ENCODE measurements at places on chromosomes 6 and 20.

- no peak for DNase-seq
These were observed 727.6 kb downstream of the PTPRT start for GRCh38 chr20:42461965-42462593.

GRCh38 chr20:40691566-40692239, 2.7 kb upstream of the MAFB start:
- no peak for DNase-seq

DNA sequence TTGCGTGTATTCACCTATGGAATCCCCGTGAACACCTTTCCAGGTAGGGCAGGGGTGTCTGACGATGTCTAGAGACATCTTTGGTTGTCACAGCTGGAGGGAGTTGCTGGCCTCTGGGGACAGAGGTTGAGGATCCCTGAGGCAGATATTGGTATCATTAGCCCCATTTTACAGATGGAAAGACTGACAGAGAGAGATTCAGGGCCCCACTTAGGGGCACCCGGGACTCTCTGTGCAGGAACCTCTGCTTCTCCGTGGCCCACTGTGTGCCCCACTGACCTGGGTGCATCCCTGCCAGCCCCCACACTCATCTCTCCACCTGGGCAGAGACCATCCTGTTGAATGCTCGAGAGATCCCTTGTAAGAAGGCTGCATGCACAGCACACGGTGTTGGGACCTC, 111.2 kb downstream of the EDN3 start:
- no peak for DNase-seq

DNA sequence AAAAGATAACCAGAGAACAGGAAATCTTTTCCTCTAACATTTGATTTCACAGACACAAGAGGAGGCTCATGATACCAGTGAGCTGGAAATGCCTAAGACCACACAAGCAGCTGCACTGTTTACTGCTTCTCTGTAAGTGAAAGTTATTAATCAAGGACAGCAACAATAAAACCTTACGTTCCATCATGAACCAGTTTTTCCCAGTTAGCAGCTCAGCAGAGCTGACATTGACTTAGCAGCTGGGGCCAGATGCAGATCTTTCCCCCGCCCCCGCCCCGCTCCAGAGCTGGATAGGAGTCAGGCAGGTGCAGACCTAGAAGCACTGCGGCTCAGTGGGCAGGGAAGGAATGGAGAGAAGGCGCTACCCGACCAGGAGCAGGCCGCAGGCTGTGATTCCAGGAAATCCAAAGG, 275.2 kb downstream of the GMDS start:
- no peak for DNase-seq

DNA sequence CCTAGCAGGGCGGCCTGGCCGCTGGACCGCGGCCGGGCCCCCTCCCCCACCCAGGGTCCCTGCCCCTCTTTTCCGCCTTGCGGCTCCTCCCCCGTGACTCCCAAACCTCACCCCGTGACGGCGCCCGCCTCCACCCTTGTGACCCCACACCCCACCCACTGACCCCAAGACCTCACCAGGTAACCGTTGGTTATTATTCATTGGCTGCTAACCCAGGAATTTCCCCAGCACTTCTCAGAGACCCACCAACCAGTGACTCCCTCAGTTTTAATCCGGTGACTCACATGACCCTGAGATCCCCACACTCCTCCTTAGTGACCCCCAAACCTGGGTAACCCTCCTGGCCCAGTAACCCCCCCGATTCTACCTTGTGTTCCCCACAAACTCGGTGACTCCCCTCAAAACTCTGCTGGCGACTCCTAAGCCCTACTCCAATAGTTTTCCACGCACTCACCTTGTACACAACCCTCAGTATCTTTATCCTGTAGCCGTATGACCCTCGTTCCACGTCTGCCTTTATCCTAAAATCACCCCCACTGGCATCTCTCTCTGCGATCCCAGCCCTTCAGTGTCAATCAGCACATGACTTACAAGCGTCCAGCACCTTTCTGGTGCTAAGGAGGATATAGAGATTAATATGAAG, 534 bp downstream of the ZNF76 start:
- peak; percentile 68 for DNase-seq

DNA sequence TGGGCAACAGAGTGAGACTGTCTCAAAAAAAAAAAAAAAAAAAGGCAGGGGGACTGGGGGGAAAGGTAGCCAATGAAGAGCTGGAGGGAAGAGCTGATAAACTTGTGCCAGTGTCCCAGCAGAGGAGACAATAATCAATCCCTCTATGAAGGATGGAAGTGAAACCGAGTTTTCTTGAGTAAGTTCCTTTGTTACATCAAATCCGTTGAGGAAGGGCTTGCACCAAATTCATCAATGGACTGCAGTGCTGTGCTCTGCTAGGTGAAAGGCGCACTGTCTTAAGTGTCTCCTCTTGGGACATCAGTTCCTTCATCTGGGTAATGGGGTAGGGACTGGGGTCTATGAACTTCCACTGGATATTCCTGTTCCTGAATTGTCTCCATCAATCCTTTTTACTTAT, 3.0 kb upstream of the CRIP3 start:
- no peak for DNase-seq

DNA sequence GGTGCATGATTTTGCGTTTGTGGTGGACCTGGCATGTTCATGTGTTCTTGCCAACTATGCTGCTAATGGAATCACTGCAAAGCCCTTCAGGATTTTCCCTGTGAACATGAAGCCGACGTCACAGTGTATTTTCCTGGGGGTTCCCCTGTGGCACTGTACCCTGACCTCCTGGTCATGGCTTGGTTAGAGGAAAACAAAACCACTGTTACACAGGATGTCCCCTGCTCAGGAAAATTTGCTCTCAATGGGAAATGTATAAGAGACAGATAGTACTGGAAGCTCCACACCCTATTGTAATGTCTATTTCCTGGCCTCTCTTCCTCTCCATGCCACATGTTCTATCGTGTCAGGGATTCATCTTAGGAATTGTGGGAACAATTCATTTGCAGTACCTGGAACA, 19.7 kb downstream of the TSHZ2 start:
- DNase-seq = no peak

DNA sequence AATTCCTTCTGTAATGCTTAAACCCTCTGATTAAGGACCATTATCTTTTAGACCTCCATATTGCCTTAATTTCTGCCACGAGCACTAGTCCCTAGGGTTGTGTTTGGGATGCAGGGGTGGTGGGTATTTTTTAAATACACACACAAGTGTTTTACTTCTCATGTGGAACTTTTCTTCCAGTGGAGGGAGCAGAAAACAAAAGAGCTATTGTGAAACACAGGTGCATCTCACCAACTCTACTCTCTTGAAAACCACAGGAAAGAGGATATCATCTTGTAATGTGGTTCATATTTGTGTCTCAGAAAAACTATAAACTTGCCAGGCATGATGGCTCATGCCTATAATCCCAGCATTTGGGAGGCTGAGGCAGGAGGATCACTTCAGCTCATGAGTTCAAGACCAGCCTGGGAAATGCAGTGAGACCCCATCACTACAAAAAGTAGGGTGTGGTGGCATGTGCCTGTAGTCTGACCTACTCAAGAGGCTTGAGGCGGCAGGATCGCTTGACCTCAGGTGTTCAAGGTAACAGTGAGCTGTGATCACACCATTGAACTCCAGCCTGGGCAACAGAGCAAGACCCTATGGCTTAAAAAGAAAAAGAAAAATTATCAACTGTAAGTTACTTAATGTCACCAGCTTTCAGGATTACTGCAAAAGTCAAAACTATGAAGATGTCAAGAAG, 37.3 kb downstream of the MRS2 start:
- DNase-seq = no peak

GRCh38 chr6:70119218-70119835, 183.6 kb downstream of the COL9A1 start:
- no peak for DNase-seq

GRCh38 chr6:139632840-139633239, 258.4 kb upstream of the CITED2 start:
- DNase-seq = no peak

GRCh38 chr6:37793067-37793466, 26.5 kb upstream of the ZFAND3 start:
- no peak for DNase-seq

DNA sequence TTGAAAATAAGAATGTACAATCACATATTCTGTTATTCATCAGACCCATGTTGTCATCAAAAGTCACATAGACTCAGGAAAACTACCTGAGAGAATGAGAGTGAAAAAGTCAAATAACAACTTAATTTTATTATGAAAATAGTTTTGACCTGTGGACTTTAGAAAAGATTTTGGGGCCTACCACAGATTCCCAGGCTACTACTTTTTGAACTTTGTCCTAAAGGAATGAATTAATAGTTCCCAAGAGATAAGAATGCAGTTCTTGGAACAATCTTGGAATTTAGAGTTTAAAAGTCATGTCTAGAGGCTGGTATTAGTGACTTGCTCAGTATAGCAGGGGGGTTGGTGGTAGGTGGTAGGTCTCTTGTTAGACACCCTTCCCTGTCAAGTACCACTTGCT, 3.3 kb downstream of the TAF8 start:
- DNase-seq = no peak

DNA sequence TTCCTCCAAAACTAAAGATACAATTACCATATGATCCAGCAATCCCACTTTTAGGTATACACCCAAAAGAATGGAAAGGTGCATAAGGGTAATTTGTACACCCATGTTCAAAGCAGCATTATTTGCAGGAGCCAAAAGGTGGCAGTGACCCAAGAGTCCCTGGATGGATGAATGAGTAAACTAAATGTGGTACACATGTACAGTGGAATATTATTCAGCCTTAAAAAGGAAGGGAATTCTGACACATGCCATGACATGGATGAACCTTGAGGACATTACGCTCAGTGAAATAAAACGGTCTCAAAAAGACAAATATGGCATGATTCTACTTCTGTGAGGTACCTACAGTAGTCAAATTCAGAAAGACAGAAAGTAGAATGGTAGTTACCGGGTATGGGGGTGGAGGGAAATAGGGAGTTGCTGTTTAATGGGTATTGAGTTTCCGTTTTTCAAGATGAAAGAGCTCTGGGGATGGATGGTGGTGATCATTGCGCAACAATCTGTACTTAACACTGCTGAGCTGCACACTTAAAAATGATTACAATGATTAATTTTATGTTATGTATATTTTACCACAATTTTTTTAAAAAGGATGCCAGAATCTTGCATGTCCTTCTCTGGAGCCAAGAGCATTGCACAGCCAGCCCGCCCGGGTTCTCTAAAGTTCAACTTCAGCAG, 518.9 kb upstream of the JARID2 start:
- DNase-seq = no peak

DNA sequence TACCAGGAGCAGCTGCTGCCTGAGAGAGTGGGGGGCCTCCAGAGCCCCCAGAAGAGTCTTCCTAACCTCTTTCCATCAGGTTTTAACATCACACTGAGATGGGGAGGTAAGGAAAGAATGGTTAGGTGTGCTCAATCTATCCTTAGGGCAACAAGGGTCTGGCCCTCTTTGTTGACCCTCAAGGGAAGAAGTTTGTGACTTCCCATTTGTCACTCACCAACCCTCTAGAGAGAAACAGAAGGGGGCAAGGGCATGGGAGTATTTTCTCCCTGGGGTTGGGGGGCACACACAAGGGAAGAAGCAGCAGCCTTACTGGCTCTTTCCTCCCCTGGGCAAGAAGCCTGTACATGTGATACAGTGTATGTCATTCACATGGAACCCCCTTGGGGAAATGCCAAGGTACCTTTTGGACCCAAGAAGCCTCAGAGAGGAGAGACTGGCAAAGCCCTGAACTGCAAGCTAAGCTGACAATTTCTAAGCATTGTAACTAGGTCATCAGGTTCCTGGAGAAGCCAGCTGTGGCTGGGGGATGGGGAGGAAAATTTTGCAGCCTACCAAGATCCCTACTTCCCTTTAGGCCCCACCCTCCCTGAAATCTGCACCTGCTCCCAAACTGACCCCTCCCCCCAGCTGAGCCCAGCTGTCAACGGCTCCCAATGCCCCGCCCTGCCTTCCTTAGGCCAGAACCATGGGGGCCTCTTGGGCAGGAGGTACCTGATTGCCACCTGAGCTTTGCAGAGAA, 14.5 kb downstream of the BCL2L1 start:
- no peak for DNase-seq

DNA sequence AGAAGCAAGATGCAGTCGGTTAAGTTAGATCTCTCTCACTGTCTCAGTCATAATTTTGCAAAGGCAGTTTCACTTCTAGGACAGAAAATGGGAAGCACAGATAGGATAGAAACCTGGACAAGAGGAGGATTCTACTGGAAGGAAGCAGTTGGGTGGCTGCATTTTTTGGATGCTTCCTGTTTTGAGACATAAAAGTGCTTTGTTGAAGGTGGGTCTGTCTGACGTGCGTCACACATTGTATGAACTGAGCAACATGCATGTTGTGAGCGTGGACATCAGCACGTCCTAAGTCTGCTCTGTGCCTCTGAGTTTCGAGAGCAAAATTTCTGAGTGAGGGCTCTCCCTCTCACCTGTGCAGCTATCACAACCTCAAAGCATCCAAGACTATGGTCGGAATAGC, 68.7 kb upstream of the SNX9 start:
- DNase-seq = no peak

DNA sequence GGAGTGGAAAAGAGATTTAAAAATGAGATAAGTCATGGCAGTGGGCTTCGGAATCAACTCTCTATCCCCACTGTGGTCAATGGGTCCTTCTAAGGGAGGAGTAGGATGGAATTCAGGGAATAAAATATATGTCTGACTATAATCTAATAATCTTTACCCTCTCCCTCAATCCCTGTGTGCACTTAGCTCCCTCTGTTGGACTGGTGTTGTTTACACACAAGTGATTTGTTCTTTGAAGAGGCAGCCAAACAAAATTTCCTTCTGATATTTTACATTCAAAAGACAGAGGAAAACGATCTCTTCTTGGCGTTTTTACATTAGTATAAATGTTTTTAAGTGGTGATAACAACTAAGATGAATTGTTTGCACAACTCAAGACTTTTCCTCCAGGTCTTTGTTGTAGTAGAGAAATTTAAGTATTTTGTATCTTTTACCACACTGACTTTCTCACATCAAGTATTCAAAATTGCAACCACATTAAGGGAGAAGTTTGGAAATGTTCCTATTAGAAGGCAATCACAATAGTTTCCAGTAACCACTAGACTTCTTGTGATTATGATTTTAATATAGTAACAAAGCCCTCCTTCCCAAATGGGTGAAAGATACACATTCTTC, 317.8 kb downstream of the CENPW start:
- no peak for DNase-seq

- DNase-seq = no peak
These were observed 96.1 kb upstream of the THEMIS start for GRCh38 chr6:127996925-127997324.

DNA sequence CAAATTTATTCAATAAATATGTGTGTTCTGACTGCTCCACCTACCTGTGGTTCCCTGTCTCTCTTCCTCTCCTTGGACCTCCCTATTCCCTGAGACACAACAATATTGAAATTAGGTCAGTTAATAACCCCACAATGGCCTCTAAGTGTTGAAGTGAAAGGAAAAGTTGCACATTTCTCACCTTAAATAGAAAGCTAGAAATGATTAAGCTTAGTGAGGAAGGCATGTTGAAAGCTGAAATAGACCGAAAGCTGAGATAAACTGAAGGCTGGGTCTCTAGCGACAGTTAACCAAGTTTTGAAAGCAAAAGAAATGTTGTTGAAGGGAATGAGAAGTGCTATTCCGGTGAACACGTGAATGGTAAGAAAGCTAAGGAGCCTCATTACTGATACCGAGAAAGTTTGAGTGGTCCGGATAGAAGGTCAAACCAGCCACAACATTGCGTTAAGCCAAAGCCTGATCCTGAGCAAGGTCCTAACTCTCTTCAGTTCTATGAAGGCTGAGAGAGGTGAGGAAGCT, 34.1 kb downstream of the UST start:
- DNase-seq = no peak

GRCh38 chr6:75516757-75517156, 23.2 kb upstream of the FILIP1 start:
- no peak for DNase-seq

- DNase-seq = no peak
These were observed 182.1 kb downstream of the KIF6 start for GRCh38 chr6:39543095-39543494.

All from stimulated activated naive CD4-positive, alpha-beta T cell treated with Interleukin-2 at 50 U/mL for 16 hours (primary cell).